ENCODE measurements at places on chromosomes 2 and 18.

DNA sequence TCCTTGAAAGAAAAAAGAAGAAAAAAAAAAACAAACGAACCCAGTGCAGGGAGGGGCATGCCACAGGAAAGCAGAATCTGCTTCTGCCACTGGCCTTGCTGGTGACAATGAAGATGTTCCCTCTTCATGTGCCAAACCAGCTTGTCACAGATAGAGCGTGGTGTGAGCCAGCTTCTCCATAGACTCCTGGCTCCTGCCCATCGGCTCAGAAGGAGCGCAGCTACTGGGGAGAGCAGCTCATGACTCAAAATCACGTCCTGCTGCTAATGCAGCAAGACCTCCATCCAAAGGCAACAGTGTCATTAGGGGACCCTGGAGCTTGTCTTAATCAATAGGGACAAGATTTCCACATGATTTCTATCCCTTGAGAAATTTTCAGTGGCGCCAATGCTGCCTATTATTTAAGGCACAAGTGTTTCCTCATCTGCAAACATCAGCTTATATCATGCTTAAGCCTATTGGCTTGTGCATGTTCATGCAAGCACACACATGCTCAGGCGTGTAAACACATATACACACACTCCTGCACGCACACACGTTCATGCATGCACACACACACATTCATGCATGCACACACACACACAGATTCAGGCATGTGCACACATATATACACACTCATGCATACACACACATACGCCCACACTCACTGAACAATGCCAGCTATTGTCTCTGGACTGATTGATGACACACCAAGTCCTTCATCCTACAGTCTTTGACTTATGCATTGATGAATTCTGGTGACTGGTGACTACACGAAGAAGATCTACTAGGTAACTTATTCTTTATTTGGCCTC is 682.0 kb upstream of the ID2 start:
- no peak for DNase-seq

DNA sequence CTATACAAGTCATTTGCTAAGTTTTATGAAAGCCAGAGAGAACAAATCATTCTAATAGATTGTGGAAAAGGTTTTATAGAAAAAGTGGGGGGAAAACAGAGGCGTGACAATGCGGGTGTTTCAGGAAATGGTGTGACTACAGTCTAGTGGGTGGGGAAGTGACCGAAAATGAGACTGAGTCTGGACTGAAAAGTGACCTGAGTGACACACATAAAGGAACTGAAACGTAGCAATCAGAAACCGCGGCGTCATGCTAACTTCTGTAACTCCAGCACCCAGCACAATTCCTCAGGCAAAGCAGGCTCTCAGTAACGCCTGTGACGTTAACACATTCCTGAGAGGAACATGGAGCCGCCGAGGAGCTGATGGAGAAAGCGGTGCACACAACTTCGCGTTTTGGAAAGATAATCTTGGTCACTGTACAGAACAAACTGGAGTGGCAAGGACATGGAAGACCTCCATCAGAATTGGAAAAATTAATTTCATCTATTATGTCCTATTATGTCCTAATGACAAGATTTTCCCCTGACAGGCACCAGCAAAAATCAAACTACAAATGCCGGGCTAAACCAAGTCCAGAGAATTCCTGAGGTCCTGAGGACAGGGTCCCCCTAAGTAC is 1.4 kb upstream of the CD226 start:
- DNase-seq = peak; percentile 46

- no peak for DNase-seq
Observed at GRCh38 chr2:191748059-191748461, 70.1 kb downstream of the NABP1 start.

GRCh38 chr2:130374587-130375290 is 18.9 kb downstream of the PTPN18 start:
- no peak for DNase-seq

All from CD4-positive, alpha-beta T cell treated with Interleukin-1 beta for 1 hour (primary cell).